ENCODE measurements at places on chromosomes 16 and 17.

DNA sequence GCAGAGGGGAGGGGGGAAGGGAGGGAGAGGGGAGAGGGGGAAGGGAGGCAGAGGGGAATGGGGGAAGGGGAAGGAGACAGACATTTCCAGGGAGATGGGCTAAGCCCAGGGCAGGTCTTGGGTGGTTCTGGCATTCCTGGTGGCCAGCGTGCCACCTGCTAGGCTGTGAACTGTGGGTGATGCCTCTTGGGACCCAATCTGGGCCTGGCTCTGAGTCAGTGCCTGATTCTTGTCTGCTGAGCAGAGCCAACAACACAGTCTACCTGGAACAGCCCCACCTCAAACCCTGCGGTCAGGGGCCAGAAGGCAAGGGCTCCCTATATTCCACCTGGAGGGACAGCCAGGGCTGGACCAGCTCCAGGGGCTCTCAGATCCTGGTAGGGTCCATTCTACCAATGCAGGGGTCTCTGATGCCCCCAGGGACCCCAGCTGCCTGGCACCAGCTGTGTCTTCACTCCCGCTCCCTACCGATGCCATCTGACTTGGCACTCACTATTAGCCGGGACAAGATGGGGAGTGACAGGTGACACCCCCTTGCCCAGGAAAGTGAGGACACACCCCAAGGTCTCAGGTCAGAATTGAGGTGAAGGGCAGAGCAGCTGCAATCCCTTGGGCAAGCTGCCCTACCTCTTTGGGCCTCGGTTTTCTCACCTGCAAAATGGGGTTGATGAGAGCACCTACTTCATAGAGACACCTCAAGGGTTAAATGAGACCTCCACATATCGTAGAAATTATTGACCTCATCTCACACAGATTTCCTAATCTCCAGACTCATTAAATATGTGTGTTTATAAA, 87.2 kb downstream of the LITAF start:
- no peak for DNase-seq

- DNase-seq = no peak
These were observed 101.3 kb downstream of the HAPSTR1 start for GRCh38 chr16:9192746-9193145.

GRCh38 chr17:50638606-50638965, 3.9 kb downstream of the ABCC3 start:
- no peak for DNase-seq

DNA sequence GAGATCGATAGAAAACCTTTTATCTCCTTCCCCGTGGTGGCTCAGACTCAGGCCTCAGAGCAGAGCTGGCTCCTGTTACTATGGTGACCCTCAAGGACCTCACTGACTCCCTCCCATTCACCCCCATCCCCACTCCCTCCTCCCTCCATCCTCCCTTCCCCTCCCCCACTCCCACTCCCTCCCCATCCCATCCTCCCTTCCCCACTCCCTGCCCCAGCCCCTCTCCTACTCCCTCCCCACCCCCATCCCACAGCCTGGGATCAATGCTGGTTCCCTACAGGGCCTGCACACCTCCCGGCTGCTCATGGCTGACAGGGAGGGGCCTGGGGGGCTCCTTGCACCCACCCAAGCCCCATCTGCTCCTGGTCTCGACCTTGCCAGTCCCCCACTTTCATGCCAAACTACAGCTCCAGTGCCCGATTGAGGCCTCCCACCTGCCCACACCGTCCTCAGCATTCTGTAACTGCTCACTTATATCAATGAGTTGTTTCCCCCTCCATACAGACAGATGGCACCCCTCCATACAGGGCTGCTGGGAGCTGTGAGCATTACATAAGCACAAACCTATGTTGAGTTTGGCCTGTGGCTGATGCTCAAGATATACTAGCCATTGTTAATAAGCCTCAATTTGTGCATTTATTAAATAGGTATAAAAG, 11.6 kb upstream of the RAI1 start:
- DNase-seq = no peak

- DNase-seq = no peak
These were observed 86.8 kb downstream of the NPIPB11 start for GRCh38 chr16:29319726-29320125.

DNA sequence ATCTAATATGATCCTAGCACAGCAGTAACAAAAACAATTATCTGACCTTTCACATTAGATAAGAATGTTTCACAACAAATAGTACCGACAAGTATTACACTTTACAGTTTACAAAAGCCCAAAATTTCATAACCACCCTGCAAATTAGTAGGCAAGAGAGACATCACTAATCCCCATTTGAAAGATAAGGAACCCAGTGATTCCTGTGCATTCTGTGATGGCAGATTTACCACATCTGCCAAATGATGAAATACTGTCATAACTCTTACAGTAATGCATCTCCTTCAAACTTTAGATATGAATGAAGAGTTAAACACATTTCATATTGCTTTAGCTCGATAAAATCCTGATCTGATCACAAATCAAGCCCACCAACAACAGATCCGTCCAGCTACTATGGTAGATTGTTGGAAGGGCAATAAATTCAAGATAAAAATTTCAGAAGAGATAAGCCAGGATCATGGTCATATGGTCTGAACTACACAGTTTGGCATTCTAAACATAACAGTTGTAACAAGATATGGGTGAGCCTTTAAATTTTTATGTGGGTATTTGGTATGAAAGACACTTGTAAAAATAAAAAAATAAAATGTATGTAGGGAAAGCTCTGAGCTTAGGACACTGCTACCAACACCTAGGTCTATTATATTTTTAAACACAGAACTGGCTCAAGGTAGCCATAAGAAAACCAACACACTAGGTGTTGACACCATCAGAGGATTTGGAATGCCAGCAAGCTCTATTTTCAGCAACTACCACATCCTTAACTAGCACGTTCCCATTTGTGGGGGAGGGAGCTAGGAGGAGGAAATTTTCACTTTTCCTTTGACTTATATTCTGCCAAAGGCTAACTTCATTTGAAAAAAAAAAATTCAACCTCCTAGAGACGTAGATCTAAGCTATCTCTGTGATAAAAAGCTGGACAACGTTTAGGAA, 9.3 kb downstream of the YWHAE start:
- DNase-seq = peak; percentile 91

DNA sequence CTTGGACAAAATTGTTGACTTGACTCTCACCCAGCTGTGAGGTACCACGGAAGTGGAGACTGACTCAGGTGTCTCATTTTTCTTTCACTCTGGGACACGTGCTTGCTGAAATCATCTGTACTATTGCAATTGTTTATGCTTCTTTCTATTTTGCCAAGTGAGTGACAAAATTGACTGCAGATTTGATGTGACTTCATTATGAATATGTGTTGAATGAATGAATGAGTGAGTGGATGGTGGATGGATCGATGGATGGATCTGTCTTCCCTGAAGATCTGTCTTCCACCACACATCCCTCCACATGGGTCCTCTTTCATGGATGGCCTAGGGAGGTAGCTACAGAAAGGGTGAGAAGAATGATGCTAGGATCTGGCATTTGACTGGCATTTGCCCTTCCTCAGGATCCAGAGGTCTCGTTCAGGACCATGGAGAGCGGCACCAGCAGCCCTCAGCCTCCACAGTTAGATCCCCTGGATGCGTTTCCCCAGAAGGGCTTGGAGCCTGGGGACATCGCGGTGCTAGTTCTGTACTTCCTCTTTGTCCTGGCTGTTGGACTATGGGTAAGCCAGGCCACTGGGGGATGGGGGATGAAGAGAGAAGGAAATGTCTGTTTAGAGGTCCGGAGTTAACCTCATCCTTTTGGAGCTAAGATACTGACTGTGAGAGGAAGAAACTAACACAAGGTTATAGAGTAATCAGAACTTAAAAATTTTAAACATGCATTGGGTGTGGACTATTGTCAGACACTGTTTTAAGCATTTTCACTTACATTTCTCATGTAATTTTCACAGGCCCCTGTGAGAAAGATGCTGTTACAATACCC, 12.7 kb downstream of the SLC5A11 start:
- DNase-seq = peak; percentile 17

DNA sequence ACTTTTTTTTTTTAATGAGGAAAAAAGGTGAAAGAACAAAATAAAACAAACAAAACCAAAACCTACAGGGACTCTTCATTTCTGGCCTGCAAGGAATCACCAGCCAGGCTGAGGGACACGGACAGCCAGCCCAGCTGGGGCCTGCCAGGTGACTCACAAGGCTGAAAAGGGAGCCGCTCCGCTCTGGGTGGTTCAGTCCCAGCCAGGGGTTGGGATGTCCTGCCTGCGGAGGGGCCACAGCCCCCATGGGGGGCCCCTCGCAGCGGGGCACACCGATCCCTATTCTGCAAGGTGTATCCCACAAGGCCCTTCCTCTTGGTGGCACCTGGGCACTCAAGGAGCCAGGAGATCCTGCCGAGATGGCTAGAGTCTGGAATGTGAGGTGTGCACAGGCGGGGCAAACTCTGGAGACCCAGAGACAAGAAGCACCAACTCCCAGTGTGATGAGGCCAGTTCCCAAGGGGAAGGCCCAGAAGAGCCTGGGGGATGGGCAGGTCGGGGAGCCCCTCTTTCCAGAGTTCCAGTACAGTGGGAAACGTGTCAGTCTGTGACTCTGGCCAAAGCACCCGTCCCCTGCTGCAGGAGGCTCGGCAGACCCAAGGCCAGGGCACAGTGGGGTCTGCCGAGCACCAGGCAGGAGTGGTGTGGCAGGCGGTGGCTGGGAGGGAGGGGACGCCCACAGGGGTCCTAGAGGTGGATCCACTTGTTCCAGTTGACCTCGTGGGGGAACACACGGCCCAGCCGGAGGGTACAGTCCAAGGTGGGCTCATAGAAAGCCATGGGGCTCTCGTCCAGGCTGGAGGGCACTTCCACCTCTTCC, 58.9 kb downstream of the IL21R start:
- no peak for DNase-seq

DNA sequence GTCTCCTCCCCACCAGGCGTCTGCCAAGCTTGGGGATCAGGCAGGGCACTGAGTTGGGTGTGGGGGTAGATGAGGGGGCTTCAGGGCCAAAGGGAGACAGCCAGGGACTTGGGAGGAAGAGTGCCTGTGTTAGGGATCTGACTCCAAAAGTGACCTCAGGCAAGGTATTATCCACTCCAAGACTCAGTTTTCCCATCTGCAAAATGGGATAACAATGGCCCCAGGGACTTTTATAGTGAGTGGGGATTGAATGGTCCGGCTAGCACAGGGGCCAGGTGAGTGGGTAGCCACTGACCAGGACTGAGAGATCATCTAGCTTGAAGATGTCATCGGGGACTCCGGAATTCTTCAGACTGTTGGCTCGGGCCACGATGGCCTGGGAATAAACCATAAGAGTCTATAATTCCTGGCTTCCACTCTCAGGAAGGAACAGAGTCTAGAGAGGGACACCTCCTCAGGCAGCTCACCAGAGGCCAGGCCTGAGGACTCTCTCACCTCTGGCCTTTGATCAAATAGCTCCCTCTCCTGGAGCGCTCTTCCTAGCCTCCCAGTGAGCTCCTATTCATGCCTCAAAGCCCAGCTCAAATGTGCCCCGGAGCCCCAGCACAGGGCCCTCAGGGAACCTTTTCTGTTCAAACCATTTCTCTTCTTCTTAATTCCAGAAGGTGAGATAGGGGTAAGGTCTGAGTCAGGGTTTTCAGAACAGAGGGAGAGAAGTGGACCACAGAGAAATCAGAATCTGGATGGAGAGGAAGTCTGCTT, 3.5 kb downstream of the FLII start:
- DNase-seq = no peak

DNA sequence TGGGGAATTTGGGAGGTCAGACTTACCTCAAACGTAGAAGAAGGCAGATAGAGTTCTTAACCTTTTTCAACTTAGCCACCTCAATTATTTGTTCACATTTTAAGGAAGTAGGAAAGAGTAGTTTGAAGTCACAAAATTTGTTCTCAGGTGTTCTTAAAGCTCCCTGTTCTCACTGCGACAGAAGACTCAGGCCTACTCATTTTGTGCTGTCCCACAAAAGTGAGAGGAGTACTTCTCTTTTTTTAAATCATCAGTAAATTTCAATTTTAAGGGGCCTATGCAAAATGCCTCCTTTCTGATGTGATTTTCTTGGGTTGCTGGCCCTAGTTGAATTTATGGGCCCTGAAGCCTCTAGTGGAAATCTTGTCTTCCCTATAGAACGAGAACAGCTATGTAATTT, 133.4 kb downstream of the MAP2K6 start:
- DNase-seq = no peak

DNA sequence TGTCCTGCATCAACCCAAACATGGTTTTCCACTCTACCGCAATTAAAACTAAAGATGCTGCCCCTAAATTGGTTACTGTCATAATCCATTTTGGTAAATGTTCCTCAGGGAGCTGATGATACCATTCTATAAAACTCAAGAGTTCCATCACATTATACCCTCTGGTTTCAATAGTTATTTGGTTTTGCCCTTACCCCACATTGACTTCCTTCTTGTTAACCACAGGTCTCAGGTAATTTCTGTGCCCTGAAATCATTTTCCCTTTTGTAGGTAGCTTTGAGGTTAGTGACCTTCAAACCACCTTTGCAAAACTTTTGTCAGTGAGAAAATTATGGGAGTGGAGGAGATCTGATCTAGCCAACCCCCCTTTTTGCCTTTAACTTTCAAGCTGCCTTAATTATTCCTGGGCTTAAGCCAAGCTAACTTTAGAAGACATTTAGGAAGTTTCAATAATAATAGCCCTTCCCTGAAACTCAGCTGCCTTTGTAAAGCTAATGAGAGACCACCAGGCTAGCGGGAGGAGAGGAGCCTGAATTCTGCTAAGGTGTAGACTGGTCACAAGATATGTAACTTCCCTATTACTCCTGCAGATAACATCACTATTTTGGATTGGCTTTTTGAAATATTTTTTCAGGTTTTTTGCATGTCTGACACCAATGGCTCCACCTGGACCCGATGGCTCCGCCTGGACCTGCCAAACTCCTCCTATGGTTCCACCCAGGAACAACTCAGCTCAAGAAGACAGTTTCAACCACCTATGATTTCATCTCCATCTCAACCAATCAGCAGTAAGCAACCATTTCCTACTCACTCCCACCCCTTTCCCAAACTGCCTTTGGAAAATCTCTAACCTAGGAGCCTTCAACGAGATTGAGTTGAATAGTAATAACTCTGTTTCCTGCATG, 224.9 kb downstream of the HS3ST3B1 start:
- DNase-seq = no peak

All from inflammatory macrophage treated with lipopolysaccharide for 4 hours (primary cell).